ENCODE measurements at places on chromosomes 6 and 20.

- DNase-seq, result no peak
Measured at GRCh38 chr6:37039958-37040357, 34.5 kb downstream of the FGD2 start.

GRCh38 chr6:66478705-66479104 lies 771.7 kb upstream of the EYS start:
- DNase-seq, result no peak

DNA sequence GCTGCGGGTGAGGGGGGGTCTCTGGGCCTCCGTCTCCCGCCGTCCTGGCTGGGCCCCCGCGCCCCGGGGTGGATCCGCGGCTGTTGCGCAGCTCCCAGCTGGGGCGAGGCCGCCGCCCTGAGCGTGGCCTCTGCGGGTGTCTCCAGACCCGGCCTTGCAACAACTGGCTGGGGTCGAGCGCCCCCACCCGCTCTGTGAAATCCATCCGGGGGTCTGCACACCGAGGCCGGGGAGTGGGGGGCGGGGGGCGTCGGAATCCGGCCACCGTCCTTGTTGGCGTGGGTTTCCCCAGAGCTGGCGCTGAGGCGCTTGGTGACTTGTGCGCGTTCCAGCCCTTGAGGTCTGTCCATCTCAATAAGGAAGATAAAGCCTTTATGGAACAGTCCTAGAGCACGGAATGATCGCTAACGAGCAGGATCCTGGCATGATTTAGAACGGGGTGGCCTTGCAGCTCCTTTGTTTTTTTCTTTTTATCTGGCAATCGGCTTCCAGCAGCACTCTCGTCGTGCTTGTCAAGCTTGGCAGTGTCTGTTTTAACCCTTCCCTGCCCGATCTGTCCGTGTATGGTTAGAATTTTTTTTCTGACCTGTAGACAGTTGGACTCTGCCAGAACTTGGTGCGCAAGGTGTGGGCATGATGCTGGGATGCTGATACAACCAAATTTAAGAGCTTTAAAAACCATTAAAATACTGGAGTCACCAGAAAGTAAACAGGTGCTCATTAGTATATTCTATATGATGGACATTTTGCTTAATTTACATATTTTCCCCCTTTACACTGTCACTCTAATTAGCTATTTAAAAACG lies 675 bp downstream of the DSTN start:
- DNase-seq, result peak; percentile 57

- no peak for DNase-seq
Measured at GRCh38 chr6:41552723-41553122, 6.5 kb downstream of the FOXP4 start.

- no peak for DNase-seq
Measured at GRCh38 chr6:156944412-156944811, 167.2 kb downstream of the ARID1B start.

DNA sequence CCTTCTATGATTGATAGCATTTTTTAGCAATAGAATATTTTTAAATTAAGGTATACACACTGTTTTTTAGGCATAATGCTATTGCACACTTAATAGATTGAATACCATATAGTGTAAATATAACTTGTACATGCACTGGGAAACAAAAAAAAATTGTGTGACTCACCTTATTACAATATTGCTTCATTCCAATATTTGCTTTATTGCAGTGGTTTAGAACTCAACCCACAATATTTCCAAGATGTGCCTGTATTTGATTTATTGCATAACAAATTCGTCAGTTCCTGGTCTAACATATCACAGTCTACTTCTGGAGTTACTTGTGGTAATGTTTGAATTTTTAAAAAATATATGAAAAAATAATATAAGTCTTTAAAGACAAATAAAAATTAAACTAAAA lies 41.9 kb upstream of the DEFB112 start:
- no peak for DNase-seq

GRCh38 chr20:46828471-46828870 lies 66.2 kb upstream of the EYA2 start:
- DNase-seq, result no peak

DNA sequence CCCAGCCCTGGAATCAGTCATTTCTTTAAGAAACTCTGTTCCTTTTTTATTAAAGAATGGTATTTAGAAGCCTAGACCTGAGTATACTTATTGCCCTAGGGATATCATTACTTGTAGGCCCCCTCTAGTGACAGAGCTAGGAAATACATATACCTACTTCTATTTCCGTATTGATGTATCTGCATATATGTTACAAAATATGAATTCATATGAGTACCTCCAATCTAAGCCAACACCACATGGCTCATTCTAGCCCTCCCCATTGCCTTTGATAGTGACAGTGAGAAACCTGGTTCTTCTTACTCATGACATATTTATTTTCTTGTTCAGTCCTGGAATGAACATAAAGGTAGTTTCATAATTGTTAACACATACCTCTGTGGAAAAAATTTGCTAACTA lies 137.2 kb downstream of the FARS2 start:
- no peak for DNase-seq

- no peak for DNase-seq
Measured at GRCh38 chr6:12174878-12175277, 115.3 kb upstream of the EDN1 start.

DNA sequence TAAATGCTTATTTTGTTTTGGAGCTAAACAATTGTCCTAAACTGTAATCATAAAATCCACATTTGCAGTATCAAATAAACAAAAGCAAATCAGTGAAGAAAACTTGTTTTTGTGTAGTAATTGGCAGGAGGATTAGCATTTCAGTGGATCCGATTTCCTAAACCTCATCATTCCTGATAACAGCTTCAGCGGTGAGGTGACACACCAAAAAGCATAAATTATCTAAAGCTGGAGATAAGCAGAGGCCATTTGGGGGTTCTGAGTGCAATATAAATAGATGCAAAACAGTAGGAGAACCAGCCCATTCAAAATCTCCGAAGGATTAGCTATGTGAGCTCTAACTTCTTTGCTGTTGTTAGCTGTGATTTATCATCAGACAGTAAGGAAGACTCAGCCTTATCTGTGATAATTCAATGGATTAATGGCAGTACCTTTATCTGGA lies 235.8 kb downstream of the EPHA7 start:
- no peak for DNase-seq

- DNase-seq, result no peak
Measured at GRCh38 chr20:16580620-16581019, 7.4 kb upstream of the KIF16B start.

GRCh38 chr20:17505636-17506517 lies 25.3 kb downstream of the BFSP1 start:
- DNase-seq, result peak; percentile 62

- DNase-seq, result no peak
Measured at GRCh38 chr6:166938150-166938549, 18.2 kb downstream of the RNASET2 start.

GRCh38 chr6:40854592-40854991 lies 184.4 kb downstream of the UNC5CL start:
- no peak for DNase-seq

- no peak for DNase-seq
Measured at GRCh38 chr6:1228754-1229191, 83.1 kb upstream of the FOXQ1 start.

DNA sequence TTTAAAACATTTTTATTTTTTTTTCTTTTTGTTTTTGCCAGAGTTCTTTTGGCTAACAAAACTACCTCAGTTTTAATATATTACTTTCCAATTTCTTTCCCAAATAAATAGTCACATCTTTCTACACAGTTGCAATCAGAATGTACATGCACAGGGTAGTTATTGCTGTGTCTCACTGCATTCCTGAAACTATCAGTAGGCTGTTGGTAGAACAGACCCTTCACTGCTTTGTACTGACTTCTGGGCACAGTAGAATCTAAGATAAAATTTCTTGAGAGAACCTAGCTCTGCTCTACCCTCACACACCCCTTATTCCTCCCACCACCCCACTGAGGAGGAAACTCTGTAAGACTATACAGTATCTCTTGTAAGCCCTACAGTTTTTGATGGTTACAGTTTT lies 19.9 kb downstream of the TPX2 start:
- DNase-seq, result no peak

DNA sequence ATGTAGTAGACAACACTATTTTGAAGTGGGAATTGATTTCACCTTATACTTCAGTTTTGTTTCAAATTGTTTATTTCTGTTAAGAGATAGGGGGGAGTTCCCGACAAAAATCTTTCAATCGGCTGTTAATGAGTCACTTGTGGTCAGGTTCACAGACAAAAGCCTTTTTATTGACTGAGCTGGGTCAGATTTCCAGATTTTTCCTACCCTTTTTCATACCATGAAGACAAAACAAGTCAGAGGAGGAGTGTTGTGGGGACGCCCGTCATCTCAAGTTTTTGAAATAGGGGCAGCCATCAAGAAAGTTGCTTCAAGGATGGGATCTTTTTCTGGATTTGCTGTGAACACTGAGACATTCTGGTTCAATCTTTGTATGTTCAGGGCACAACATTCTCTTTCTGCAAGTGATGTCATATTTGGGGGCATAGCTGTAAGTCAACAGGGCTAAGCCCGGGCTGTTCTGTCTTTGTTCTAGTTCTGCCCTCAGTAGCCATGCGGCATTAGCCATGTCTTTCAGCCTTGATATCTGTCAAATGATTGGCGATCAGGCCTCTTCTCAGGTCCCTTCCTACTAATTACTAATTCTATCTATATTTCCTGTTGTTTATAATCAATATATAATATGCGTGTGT lies 496.0 kb upstream of the MARCKS start:
- no peak for DNase-seq

GRCh38 chr6:7137335-7138045 lies 29.7 kb downstream of the RREB1 start:
- no peak for DNase-seq

GRCh38 chr20:52469128-52469527 lies 277.5 kb upstream of the ZFP64 start:
- no peak for DNase-seq

GRCh38 chr20:5932796-5933195 lies 17.5 kb downstream of the TRMT6 start:
- no peak for DNase-seq

DNA sequence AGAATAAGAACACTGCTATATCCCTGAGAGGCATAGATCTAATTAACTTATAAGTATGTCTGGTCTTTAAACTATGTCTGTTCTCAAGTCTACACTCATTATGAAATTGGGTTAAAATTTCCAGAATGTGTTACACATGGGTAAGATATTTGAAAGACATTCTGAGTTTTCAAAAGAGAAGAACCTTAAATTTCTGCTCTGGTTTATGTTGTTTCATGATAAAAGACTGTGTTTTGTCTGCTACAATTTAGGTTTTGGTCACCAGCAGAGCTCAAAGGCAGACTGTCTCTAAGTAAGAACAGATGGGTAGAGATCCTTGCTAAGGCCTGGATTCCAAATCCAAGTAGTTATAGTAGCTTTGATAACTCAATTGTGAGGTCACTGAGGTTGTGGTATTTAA lies 6.0 kb downstream of the STMND1 start:
- DNase-seq, result no peak

DNA sequence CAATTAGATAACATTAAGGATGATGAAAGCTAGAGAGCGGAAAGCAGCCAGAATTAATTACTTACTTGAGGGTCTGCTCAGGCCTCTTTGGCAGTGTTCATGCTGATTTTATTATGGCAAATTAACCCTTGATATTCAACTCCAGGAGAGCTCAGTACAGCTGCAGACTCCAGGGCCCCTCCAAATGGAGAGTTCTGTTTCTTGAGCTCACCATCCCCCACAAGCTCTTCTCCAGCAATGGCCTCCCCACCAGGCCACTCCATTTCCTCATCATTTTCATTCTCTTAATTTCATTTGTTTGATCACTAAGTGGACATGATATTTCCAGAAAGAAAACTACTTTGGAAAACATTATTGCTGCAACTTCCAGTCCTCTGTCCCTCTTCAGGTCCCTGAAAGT lies 513.3 kb upstream of the NOX3 start:
- DNase-seq, result no peak

GRCh38 chr20:3753098-3753497 lies 14.5 kb downstream of the ADISSP start:
- no peak for DNase-seq

DNA sequence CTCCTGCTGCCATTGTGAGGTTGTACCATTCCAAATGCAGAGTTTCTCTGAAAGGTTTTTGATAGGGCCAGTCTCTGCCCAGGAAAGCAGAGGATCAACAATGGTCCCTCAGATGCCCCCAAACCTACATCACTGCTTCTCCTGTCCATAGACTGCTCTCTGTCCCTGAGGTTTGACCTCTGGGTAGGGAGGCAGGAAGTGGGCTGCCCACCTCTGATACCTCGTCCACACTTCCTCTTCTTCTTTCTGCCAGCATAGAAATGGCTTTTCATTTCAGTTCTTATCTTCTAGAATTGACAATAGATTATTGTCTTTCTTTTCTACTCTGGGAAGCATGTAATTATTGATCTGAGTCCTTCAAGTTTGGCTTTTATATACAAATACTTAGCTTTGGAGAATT lies 170.6 kb downstream of the TRMT11 start:
- DNase-seq, result no peak

DNA sequence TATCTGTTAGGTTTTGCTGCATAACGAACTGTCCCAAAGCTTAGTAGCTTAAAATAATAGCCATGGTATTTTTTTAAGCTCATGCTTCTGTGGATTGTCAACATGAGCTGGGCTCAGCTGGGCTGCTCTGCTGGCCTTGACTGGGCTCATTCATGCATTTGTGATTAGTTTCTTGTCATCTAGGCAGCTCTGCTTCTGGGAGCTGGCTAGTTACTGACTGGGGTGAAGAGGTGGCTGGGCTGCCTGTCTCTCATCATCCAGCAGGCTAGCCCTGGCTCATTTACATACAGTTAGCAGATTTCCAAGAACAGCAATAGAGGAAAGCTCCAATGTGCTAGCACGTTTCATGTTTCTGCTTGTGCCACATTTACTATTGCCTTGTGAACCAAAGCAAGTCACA lies 165.1 kb upstream of the PCSK2 start:
- DNase-seq, result no peak

- DNase-seq, result no peak
Measured at GRCh38 chr6:20217324-20217855, 5.1 kb upstream of the MBOAT1 start.

DNA sequence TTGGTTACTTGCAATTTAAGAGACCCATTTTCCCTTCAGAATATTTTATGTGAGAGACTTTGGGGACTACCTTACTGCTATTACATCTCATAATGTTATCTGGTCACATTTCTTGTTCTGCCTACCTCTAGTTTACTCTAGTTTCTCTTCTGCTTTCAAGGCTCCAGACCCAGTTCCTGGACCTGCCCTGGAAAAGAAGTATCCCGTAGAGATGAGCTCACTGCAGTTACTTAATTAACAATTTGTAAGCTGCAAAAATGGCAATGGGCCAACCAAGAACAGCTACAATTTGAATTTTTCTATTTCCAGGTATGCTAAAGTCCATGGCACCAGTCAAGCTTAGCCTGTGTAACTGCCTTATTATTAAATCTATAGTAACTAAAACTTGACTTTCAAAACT lies 25.0 kb downstream of the TAB2 start:
- DNase-seq, result no peak

- no peak for DNase-seq
Measured at GRCh38 chr20:2757001-2757400, 43.4 kb downstream of the CPXM1 start.

GRCh38 chr20:13878566-13878965 lies 93.7 kb downstream of the NDUFAF5 start:
- no peak for DNase-seq

Data from pancreas (tissue), 10 donors.